ENCODE measurements at places on chromosomes 4 and X.

GRCh38 chr4:71941001-71941400, 90.8 kb upstream of the NPFFR2 start:
- no peak for DNase-seq

DNA sequence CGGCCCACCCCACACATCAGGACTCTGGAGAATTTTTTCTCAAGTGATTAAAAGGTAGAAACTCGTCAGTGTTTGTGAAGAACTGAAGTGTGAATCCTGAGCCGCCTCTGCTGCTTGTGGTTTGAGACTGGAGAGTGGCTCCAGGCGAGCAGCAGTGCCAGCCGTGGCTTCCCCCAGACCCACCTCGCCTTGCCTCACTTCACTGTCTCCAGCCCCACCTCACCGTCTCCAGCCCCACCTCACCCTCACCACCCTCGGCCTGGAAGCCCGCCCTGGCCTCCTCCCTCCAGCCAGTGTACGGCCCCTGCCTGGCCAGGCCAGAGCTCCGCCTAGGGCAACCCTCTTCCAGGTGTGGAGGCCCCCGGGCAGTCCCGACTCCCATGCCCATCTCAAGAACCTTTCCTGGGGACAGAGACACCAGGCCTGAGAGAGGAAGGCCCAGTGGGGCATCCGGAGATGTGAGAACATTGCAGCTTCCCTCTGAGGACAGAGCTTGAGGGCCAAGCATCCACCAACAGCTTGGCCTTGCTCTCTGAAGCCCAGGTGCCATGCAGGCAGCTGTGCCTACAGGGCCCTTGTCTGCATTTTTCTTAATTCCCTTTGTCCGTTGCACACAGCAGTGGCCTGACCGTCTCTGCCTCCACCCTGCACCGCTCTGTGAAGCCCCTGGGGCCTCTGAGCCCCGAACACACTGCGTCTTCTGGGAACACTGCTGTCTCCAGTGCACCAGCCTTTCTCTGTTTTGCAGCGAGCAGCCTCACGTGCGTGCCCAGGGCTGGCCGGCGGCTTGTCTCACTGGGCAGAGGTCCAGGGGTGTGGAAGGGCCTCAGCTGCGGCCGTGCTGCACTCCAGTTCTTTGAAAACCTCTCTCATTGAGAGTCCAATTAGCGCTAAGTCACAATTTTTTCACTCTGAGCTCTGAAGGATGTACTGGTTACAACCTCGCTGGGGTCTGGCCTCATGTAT, 13.8 kb downstream of the SH3BP2 start:
- DNase-seq, result no peak

DNA sequence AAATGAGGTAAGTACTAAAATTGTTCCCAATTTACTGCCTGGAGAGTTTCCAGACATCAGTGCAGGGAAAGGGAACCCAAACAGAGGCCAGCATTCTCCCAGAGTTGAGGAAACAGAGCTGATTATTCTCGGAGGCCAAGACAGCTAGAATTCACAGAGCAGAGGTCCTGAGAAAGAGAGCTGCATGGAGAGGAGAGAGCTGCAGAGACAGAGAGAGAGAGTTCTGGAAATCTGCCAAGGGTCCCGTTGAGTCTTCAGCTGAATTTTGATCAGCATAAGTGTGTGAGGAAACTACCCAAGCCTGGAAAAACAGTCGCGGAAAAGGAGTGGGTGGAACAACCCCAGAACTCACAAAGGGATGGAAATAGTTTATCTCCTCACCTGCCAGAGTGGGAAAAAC, 43.8 kb upstream of the GPR173 start:
- DNase-seq, result no peak

DNA sequence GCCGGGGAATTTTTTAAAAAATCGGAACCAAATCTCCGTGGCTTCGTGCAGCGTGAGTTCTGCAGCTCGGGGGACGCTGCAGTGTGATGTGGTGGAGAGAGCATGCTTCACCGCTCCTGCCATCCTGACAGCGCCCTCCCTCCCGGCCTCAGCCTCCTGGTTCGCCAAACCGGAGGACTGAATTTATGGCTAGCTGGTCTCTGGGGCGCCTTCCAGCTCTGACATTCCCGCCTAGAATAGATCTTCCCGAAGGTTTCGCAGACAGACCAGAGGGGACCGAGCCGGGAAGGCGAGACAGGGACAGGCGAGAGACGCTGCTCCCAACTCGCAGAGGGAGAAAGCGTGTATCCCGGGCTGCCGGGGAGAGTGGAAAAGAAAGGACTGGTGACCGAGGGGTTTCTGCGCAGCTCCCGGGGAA, 25.9 kb downstream of the HOPX start:
- no peak for DNase-seq

DNA sequence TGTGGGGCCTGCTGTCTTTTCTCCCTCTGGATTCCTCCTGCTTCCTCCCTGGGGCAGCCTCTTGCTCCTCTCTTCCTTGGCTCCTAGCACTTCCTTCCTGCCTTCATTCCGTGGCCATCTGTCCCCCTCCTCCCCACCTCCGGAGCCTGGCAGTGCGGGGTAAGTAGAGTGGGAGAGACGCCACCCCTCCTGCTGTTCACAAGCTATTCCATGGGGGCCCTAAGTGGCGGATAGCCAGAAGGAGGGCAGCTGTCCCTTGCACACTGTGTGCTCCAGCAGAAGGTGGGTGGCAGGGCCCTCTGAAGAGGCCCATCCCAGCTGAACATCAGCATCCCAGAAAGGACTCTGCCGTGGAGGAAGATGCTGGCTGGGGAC, 27.4 kb downstream of the CCNQ start:
- no peak for DNase-seq

DNA sequence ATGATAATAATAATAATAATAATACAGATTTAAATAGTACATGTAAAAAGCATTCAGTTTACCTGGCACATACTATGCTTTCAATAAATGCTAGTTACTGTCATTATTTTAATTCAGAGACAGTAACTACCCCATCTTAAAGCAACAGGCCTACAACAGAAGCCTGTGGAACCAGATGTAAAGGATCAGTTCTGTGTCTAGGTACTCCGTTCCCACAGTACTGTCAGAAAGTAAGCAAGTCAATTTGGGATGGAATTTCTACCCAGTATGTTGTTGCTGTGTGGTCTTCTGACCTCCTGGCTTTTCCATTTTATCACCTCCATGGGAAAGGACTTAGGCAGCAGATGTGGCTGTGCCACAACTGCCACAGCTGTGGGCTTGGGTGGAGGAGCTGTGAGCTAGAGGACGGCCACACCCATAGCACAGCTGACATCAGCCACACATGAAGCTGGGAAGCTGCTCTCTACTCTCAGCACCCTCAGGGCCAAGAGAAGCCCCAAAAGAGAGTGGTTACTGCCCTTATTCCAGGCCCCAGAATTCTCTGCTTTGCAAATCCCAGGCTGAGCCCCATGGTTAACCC, 102.8 kb downstream of the CBR4 start:
- DNase-seq, result no peak

GRCh38 chrX:24648495-24648894, 1.3 kb upstream of the PCYT1B start:
- DNase-seq, result no peak

GRCh38 chr4:101818362-101818761, 27.8 kb downstream of the BANK1 start:
- DNase-seq, result no peak

DNA sequence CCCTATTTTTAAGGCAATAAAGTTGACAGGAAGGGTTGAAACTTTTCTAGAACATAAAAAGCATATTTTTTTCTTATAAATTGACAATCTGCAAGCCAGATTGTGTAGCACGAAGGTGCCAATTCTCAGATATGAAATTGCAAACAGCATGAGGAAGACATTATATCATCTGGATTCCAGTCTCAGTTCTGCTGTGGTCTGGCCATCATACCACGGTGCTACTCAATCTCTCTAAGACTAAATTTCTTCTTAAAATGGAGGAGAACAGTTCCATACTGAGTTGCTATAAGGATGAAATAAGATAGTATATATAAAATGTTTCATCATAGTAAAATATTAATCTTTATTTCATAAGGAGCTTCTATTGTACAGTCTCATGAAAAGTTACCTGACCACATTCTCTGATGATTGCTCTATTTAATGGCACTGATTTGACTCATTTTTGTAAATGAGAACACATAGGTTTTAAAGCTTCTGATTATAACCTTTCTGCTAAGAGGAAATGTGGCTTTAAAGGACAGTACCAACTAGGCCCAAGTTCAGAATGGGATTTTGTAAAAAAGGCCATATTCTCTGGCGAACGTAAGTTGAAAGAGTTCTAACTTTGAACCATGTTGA, 127.9 kb downstream of the SHROOM3 start:
- DNase-seq, result no peak

GRCh38 chr4:152663203-152664066, 16.4 kb downstream of the TMEM154 start:
- DNase-seq, result no peak

GRCh38 chr4:41202820-41203568, 11.3 kb downstream of the APBB2 start:
- no peak for DNase-seq

DNA sequence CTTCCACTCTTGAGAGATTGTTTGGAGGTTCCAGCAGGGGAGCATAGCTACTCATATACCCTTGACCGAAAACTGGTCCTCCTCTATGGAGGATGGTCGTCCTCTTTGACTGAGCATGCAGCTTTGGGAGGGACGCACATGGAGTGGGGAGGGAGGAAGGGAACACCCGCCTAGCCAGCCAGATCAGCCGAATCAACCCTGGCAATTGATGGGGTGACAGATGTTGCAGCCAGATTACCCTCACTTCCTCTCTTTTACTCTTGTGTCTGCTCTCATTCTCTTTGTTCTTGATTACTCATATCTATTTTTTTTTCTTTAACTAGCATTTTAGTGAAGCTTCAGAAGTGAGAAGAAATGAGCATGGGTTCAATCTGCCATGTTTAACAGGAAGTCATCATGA, 19.6 kb downstream of the MGST2 start:
- no peak for DNase-seq

- DNase-seq, result no peak
Observed at GRCh38 chr4:111628437-111628836, 516.8 kb upstream of the FAM241A start.

GRCh38 chr4:1060121-1060520, 48.7 kb downstream of the FGFRL1 start:
- no peak for DNase-seq

Data from stimulated activated CD4-positive, alpha-beta T cell treated with anti-CD3 and anti-CD28 coated beads, Interleukin-2, amount 100 ng/mL, for 48 hours (primary cell).